Pancreas (tissue), 10 donors: ENCODE measurements at places on chromosomes 13 and 19. TPM values are rescaled to one million over a fixed set of nuclear protein-coding genes. Genes with fewer than 3 reads are reported as not detected.

The KLK12 gene
- not detected for total RNA-seq

The DNAAF3 gene
- total RNA-seq: 3.2 TPM

The BRSK1 gene
- total RNA-seq: 1.7 TPM

The NCAN gene
- total RNA-seq: 0.13 TPM

The OR7G3 gene
- not detected for total RNA-seq

The ZNF132 gene
- total RNA-seq: 2.4 TPM
